ENCODE measurements at places on chromosomes 7 and 10.

- no peak for DNase-seq
These were observed 5.7 kb upstream of the ITIH2 start for GRCh38 chr10:7697426-7697825.

GRCh38 chr7:30764030-30764975 lies 6.9 kb upstream of the MINDY4 start:
- DNase-seq = peak; percentile 83

- no peak for DNase-seq
These were observed 376.3 kb downstream of the IPMK start for GRCh38 chr10:57891201-57892006.

DNA sequence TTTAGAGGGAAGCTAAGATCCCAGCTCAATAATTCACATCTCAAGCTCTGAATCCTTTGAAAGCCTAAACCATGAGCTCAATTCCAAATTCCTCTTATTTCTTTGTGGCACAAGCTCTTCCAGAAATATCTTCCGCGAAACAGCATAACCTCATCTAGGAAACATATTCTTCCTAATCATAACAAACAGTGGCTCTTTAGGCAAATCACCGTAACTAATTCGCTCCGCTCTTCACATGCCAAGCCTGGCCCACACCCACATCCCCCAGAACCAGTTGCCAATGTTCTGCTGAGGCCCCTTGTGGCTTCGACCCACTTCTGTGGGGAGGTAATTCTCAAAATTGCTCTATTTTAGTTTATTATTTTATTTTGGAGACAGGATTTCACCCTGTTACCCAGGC lies 19.2 kb downstream of the GAD2 start:
- DNase-seq = no peak

DNA sequence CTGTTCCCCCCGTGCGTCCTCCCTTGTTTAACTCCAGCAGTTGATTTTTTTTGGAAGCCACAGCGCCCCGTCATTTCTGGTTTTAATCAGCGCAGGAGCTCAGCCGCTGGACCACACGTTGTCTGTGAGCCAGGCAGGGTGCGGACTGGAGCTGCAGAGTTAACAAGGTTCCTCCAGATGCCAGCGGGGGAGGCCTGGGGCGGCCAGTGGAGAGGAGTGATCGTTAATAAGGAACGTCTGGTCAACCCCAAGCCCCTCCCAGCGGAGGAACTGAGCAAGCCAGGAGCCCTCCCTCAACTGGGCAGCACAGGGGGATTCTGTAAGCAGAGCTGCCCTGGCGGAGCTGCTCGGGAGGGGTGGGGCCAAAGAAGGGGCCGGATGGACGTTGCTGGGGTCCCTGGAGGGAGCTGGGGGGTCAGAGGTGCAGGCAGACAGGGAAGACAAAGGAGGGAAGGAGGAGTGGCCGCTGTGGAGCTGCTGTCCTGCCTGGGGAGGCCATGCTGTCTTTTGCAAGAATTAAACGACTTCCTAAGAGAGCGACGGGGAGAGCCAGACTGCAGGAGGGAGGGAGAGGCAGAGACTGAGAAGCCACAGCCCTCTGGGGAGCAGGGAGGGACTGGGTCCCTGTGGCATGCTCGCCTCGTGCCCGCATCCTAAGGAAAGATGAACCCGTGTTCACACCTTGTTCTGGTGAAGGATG lies 537.1 kb upstream of the FOXK1 start:
- peak; percentile 78 for DNase-seq

- DNase-seq = no peak
These were observed 23.4 kb upstream of the BNIP3 start for GRCh38 chr10:132005147-132005546.

DNA sequence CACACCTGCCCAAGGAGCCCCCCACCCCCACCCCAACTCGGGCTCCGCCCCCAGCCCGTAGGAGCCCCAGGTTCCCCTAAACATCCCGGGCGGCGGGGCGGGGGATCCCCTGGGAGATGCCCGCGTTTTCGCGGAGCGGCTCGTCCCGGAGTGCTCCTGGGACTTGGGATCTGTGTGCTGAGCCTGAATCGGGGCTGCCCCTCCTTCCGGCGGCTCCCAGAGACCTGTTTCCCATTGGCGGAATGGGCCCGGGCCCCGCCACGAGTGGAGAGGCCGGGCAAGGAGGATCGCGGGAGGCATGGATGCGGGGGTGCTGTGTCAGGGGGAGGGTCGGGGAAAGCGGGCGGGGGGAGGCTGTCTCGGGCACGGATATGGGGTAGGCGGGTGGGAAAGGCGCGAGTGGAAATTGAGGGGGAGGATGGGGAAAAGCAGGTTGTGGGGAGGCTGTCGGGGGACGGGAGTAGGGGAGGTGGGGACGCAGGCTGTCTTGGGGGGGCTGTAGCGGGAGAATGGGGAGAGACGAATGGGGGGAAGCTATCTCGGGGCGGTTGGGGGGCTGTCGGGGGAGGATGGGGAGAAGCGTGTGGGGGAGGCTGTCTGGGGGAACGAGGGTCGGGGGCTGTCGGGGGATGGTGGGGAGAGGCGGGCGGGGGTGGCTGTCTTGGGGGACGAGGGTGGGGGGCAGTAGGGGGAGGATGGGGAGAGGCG lies 572 bp upstream of the BHLHA15 start:
- DNase-seq = no peak

- DNase-seq = no peak
These were observed 1020.9 kb downstream of the GATA3 start for GRCh38 chr10:9075420-9075819.

GRCh38 chr10:7275761-7276440 lies 134.9 kb downstream of the SFMBT2 start:
- DNase-seq = no peak

- DNase-seq = no peak
These were observed 25.2 kb upstream of the CFAP46 start for GRCh38 chr10:132967540-132967939.

- no peak for DNase-seq
These were observed 348.6 kb downstream of the ADRA2A start for GRCh38 chr10:111425459-111425858.

GRCh38 chr7:44768628-44769371 lies 20.2 kb downstream of the ZMIZ2 start:
- no peak for DNase-seq

DNA sequence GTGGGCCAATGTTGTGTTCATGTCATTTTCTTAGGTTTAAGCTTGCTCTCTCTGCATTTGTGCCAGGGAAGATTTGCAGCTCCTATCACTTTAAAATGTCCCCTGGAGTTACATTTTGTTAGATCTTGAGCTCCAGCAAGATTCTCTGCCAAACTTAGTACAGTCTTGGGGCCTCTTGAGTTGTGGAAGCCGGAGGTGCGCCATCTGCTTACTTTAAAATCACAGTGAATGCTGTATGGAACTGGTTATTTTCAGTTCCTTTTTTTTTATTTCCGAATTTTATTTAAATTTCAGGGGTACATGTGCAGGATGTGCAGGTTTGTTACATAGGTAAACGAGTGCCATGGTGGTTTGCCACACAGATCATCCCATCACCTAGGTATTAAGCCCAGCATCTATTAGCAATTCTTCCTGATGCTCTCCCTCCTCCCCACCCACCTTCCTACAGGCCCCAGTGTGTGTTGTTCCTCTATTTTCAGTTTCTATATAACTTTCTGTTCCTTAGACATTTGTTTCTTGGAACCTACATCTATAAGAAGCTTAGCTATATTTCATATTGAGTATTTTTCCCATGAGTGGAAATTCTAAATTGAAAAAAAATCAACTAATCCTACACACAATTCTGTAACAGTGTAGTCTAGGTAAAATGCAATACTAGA lies 114.4 kb upstream of the CREB5 start:
- no peak for DNase-seq

DNA sequence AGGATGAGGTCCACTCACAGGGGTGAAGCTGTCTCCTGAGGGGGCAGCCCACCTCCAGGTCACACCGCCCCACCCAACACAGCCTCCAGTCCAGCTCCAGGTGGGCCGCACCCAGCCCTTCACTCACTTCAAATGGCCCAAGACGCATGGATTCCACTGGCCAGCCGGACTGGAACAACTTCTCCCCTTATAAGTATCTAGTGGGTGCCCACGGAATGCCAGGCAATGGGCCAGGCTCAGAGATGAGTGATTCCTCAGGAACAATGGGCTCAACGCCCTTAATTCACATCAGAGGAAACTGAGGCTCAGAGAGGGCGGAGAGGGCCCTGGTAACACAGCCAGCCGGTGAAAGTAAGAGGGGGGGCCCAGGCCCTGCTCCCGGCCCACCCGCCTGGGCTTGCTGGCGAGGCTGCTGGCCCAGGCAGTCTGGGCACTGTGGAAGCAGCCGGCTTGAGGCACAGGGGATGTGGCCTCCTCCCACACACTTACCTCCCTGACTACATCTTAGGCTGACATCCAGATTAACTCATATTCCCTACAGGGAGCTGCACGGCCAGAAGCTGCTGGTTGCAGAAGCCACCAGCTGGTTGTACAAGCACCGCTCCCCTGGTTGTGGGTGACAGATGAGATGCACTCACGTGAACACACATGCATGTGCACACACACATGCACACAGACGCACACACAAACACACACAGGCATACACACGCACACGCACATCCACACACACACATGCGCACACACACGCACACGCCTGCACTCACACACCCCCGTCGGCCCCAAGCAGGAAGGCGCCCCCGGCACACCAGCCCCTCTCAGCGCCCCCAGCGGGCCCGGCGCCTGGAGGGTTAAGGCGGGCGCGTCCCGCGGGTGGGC lies 1.0 kb upstream of the FAM20C start:
- peak; percentile 82 for DNase-seq

DNA sequence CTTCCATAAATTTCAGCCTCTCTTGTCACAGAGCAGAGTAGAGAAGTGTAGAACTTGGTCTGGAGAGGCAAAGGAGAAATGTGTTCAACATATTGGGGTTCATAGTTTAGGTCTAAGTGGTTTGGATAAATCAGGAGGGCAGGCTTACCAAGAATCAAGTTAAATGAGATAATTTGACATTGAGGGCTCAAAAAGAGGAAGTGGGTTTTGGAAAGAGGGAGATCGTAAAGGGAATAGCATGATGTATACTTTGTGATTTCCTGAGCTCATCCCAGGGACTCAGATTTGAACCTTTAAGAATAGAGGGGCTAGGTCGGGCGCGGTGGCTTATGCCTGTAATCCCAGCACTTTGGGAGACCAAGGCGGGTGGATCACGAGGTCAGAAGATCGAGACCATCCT lies 34.7 kb upstream of the NPY start:
- DNase-seq = no peak

DNA sequence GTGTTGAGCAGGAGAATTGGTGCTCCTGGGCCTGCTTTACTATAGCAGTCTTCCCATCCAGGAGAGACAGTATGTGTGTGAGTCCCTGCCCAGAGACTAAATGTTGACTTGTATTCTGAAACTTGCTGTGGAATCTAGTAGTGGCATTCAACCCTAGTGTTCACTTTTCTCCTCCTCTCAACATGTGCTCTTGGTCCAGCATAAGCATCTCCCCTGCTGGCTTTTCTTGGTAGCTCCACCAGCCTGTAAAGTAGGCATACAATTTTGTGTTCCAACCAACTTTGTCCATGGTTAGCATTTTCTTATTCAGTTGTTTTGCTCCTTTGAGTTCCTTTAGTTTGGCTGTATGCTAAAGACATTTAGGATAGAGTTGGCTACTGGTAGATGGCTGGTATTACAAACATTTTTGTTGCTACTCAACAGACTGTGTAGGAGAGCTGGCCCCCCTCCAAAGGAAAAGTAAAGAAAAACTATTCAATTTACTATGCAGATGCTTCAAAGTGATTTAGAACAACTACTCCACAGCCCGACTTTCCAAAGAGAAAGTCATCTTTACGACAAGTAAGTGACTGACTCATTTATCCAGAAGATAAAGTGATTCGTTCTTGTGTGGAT lies 46.0 kb downstream of the ASB4 start:
- no peak for DNase-seq

- DNase-seq = peak; percentile 80
These were observed 980 bp downstream of the ADAMTS14 start for GRCh38 chr10:70673043-70673928.

DNA sequence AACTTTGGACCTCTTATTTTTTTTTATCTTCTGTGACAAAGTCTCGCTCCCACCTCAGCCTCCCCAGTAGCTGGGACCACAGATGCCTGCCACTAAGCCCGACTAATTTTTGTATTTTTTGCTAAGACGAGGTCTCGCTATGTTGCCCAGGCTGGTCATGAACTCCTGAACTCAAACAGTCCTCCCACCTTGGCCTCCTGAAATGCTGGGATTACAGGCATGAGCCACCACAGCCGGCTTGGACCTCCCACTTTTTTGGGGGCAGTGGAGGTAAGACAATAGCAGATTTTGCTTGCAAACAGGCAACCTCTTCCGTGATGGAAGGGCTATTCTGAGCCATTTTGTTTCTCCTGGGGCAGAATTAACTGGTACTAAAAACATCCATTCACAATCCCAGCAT lies 1.2 kb upstream of the TRRAP start:
- DNase-seq = no peak

DNA sequence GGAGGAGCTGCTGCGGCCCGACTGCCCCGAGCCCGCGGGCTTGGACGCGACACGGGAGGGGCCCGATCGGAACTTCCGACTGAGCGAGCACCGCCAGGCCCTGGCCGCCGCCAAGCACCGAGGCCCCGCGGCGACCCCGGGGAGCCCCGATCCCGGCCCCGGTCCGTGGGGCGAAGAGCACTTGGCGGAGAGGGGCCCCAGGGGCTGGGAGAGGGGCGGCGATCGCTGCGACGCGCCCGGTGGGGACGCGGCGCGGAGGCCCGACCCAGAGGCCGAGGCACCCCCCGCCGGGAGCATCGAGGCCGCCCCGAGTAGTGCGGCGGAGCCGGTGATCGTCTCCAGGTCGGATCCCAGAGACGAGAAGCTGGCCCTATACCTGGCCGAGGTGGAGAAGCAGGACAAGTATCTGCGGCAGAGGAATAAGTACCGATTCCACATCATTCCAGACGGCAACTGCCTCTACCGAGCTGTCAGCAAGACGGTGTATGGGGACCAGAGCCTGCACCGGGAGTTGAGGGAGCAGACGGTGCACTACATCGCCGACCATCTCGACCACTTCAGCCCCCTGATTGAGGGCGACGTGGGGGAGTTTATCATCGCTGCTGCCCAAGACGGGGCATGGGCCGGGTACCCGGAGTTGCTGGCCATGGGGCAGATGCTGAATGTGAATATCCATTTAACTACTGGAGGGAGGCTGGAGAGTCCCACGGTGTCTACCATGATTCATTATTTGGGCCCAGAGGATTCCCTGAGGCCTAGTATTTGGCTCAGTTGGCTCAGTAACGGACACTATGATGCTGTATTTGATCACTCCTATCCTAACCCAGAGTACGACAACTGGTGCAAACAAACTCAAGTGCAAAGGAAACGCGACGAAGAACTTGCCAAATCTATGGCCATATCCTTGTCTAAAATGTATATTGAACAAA lies 1.4 kb downstream of the OTUD1 start:
- DNase-seq = peak; percentile 26

- DNase-seq = no peak
These were observed 69.1 kb downstream of the RTKN2 start for GRCh38 chr10:62199584-62199983.

DNA sequence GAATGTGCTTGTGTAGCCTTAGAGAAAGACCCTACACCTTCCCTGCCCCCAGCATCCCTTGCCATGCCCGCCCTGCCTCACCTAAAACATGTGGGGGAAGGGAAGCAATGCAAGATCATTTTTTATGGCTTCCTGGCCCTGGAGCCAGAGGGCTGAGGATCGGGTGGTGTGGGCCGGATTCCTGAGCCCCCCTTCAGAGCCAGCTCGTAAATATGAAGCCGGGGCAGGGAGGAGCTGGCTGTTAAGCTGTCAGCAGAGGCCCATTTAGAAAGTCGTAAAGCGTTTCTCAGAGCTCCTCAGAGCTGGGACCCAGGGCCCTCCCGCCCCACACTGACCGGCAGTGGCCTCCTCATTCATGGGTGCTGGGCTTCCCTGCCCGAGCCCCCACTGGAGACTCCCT lies 23.9 kb downstream of the UNC5B start:
- DNase-seq = no peak
